ENCODE measurements at places on chromosomes 3 and 15.

- DNase-seq = no peak
Measured at GRCh38 chr3:153113541-153113940, 48.5 kb upstream of the RAP2B start.

GRCh38 chr3:195282961-195283360, 12.0 kb upstream of the XXYLT1 start:
- no peak for DNase-seq

- DNase-seq = no peak
Measured at GRCh38 chr15:63331456-63331855, 50.2 kb downstream of the CA12 start.

DNA sequence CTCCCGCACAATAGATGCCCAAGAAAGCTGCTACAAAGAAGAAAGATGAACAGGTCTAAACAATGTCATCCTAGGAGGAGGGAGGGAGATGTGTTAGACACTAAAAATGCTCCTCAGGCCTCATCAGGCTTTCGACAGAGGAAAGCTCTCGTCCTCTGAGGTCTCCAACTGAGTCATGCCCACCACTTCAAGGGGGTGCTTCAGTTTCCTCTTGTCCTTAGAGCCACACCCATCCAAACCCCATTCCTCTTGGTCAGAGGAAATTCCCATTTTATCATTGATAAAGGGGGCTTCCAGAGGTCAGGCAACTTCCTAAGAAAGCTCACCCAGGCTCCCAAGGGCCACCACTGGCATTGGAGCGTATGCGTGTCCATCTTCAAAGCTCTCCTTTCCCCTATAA, 50.1 kb downstream of the HEG1 start:
- DNase-seq = no peak

- peak; percentile 88 for DNase-seq
Measured at GRCh38 chr3:186617036-186617946, 4.4 kb downstream of the AHSG start.

DNA sequence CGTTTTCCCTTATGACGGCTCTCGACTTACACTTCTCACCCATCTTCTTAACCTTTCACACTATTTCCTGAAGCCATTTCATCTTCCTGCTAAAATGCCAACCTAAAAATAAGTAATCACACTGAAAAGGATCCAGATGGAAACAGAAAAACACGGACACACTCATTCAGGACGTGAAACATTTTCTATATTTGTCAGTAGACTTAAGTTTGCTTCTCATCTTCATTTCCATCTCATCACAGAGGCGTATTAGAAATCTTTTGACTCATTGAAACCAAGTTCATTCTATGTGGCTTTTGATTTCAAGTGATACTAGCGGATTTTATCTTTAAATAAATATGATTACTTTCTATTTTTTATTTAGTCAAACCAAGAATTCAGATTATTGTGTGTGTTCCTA, 27.4 kb upstream of the DLG1 start:
- no peak for DNase-seq

DNA sequence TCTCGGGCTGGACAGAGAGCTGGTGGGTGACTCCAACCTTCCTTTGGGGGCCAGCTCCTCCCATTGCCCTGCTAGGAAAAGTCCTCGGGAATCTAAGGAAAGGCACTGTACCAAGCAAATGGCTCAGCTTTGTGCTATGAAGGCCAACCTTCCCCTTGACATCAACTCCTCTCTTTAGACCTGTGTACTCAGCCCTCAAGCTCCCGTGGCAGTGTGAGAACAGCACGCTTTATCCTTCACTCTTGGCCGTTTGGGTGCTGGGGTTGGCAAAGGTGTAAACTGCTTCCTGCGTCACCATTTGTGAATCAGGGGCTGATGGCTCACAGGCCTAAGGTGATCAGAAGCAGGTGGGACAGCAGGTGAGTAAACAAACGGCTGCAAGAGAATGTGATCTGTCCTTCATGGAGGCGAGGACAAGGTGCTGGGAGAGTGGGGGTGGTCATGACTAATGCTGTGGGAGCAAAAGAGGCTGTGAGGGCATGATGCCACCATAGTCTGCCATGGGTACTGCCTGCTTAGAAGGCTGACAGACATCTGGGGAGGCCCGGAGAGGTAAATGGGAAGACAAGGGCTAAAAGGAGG, 165.2 kb upstream of the TPM1 start:
- no peak for DNase-seq

GRCh38 chr3:129442947-129443346, 2.9 kb downstream of the IFT122 start:
- no peak for DNase-seq

GRCh38 chr15:52710708-52711389, 31.7 kb upstream of the ATOSA start:
- no peak for DNase-seq

DNA sequence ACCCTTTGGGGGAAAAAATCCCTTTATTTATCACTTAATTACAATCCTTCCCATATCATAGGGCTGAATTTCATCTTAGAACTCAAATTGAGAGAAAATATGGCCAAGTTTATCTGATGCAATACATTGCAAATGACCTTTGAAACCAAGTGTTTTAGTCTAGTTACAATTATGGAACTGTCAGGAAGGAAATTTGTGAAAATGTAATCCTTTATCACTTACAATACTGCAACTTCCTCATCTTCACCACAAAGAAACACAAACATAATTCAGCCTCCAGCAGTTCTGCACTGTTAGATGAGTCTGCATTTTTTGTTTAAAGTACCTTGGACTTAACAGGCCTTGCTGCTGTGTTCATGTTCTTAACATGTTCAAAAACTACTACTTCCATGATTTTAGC, 4.6 kb downstream of the CCPG1 start:
- no peak for DNase-seq

DNA sequence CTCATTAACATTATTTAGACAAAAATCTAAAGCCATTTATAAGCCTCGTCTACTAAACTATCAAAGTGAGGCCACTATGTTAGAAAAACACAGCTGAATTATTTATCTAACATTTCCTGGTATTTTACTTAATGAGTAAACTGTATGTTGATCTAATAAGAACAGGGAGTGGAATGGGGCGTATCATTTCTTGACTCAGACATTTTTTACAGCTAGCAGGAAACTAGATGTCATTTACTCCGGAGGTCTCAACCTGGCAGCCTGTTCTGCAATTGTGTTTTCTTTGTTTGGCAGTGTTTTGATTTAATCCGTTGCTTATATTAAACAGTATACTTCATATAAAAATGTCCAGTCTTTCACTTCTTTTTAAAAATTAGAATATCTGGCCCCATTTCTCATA, 79.1 kb upstream of the ABI3BP start:
- no peak for DNase-seq

- DNase-seq = no peak
Measured at GRCh38 chr15:87712211-87712610, 544.3 kb downstream of the NTRK3 start.

GRCh38 chr3:176313426-176313825, 883.9 kb downstream of the TBL1XR1 start:
- no peak for DNase-seq

GRCh38 chr3:53142986-53143385, 12.8 kb upstream of the RFT1 start:
- DNase-seq = no peak

DNA sequence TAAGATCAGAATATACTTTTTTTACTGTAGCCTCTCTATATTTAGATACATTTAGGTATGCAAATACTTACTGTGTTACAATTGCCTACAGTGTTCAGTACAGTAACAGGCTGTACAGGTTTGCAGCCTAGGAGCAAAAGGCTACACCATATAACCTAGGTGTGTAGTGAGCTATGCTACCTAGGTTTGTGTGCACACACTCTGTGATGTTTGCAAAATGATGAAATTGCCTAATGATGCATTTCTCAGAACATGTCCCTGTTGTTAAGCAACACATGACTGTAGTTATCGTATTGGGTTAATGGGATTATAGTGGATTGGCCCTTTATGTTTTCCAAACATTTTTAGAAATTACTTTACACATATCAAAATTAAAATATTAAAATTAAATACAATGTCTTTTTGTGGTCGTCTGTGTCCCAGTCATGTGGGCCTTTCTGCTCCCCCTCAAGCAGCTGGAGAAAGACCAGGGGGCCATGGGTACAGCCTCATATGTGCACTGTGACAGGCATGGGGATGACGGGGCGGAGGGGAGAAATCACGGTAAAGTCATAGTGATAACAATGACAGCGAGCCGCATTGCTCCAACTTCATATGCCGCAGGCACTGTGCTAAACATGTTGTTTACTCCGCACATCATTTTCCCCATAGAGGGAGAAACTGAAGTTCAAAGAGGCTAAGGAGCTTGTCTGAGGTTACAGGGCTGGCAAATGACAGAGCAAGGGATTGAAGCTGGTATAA, 27.4 kb upstream of the PLA2G4E start:
- no peak for DNase-seq

DNA sequence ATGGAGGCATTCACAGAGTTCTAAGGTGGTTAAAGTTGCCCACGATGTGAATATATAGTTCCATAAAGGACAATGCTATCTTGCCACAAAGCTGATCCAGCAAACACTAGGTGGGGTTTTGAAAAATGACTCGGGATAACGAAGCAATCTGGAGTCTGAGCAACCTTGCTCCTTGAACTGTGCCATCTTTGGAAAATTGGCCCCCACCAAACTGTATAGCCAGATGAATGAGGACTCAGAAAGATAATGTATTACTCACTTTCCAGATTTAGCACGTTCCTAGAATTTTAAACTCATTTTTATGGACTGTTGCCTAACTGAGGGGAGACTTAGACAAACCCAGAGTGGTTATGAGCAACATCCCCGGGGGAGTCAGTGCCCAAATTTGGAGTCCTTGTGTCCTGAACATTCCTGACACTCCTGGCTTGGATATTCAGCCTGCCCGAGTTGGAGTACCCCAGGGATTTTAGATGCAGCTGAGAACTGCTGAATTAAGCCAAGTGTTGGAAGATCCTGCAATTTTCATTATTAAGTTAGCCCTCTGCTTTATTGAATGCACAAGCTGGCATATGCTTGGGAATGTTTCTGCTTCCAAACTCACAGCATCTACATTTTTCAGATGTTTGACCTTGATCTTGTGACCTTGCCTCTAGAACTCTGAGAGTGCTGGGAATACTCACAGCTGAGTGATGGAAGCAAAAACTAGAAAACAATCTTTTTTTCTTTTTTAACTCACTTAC, 8.8 kb upstream of the MAGI1 start:
- DNase-seq = no peak

DNA sequence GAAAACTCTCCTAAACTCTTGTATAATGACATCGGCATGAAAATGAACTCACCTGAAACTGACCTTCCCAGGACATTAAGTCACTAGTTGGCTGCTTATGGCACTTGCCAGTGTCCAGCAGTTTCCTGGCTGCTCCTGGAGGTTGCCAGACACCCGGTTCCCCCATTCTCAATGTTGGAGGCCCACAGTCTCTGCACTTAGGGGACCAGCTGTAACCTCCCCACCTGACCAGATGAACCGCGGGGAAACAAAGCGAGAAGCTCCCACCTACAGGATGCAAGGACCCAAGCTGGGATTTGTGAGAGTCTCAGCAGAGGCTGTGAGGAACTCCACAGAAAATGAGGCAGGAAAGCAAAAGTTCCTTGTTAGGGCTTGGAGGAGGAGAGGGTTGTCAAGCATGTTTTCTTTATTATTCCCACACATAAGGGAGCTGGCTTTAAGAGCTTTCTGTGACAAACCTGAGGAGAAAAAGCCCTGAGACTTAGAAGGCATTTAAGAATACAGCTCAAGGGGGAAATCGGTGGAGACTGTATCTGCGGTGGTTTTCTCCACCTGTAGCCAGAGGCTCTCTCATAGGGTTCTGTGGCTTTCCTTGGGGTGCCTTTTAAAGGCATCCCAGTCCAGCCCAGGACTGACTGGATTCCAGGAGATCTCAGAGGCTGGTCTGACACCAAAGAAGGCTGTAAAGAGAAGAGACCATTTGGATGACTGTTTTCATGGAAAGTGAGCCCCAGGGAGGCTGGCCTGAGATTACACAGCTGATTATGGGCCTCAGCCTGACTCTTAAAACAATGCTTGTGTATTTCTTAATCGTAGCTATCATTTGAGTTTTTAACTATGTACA, 4.6 kb downstream of the TPM1 start:
- DNase-seq = peak; percentile 92

DNA sequence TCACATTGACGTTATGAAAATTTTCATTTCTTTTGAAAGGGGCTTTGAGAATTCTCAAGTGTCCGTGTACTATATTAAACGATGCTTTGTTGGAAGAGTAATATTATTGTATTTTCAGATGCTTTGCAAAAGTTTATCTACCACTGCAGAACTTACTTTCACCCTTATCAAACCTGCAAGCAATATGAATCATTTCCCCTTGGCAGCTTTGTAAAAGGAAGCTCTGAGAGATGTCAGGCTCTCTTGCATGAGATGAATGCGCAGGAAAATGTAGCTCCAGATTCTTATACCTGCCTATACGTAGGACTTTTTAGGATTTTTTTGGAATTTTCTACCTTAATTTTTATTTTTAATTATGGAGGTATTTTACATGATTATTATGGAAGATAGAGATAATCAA, 34.5 kb downstream of the GPD1L start:
- DNase-seq = no peak

DNA sequence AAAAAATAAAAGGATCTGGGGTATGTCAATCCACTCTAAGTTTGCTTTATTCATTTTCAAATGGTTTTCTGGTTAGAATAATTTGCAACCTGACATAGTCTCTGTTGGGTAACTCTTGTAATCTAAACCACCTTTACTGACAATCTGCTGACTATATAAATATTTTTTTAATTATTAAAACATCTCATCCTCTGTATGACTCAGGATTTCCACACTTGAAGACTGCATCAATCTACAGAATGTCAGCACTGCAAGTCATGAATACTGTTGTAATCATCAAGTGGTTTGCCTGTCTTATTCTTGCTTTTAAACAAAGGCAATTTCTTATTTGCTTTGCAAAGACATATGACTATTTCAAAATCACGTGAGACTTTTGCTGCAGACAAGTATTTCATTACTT, 42.1 kb downstream of the VGLL3 start:
- no peak for DNase-seq

GRCh38 chr3:119700269-119700919, 2.4 kb upstream of the CFAP91 start:
- DNase-seq = no peak

DNA sequence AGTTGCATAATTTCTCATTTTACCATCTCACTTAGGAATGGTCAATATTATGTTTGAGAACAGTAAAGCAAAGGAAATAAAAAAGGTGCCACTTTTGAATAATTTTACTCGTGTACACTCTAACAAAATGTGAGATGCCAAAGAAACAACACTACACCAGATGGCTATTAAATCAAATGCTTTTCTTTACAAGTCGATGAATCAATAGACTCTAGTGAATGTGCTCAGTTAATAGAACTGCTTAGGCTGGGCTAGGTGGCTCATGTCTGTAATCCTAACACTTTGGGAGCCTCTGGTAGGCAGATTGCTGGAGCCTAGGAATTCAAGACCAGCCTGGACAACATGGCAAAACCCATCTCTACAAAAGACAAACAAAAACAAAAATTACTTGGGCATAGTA, 87.9 kb downstream of the ZNF609 start:
- no peak for DNase-seq

DNA sequence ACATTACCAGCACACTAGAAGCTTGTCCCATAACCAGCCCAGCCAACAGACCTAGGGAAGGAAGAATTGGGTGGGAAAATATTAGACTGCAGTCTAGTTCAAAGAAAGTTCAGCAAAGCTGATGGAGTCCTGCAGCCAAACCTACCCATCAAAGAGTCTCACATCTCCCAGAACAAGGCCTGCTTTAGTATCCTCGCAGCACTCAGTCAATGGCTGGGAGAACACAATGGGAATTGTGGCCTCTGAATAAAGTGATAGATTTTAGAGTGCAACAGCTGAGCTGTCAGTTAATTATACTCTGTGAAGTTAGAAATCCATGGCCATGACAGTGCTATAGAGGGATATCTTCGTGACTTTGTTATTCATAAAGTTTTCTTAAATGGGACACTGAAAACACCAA, 207.2 kb upstream of the NAALADL2 start:
- DNase-seq = no peak

- no peak for DNase-seq
Measured at GRCh38 chr15:83118291-83118827, 10.9 kb downstream of the TM6SF1 start.
